ENCODE measurements at places on chromosomes 12 and 14. TPM values are rescaled to one million over a fixed set of nuclear protein-coding genes. Genes with fewer than 3 reads are reported as not detected.

DIO3 gene
- total RNA-seq = not detected

ADAM21 gene
- not detected for total RNA-seq

PGF gene
- 4.2 TPM for total RNA-seq

KRT78 gene
- total RNA-seq = not detected

CCDC38 gene
- total RNA-seq = 0.08 TPM

SPTB gene
- 1.5 TPM for total RNA-seq

LRIG3 gene
- 5.1 TPM for total RNA-seq
